ENCODE measurements at places on chromosomes 12 and 14.

GRCh38 chr14:54577977-54578376, 11.0 kb downstream of the SAMD4A start:
- DNase-seq: no peak

- no peak for DNase-seq
Observed at GRCh38 chr14:83556065-83556464, 1973.9 kb upstream of the FLRT2 start.

DNA sequence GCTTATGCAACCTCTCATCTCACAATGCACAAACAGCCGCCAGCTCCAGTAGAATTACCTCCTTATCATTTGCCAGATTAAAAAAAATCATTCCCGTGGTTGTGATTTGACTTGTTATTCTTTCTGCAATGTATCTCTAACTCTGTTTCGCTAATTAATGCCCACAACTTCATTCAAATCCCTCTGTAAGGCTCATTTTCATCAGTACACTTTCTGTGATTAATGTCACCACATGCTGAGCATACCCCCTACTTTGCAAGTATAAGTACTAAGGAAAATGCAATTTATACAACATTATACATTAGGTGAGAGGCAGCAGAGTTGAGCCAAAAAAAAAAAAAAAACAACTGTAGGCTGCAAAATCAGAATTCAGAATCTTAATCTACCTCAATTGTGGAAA, 166.0 kb downstream of the FSCB start:
- no peak for DNase-seq

GRCh38 chr14:61889914-61890351, 127.7 kb downstream of the SNAPC1 start:
- DNase-seq: peak; percentile 23

DNA sequence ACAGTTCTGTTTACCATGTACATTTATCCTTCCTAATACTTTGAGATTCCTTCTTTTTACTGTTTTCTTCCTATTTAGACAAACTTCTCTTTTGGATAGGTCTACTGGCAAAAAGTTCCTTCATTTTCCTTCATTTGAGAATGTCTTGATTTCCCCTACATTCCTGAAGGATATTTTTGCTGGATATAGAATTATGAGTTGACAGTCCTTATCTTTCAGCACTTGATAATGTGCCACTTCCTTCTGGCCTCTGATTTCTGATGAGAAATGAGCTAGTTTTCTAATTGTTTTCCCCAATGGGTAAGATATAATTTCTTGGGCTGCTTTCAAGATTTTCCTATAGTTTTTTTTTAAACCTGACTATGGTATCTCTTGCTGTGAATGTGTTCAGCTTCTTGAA, 75.6 kb downstream of the CEP83 start:
- DNase-seq: no peak

- no peak for DNase-seq
Observed at GRCh38 chr12:11840366-11840765, 190.9 kb downstream of the ETV6 start.

DNA sequence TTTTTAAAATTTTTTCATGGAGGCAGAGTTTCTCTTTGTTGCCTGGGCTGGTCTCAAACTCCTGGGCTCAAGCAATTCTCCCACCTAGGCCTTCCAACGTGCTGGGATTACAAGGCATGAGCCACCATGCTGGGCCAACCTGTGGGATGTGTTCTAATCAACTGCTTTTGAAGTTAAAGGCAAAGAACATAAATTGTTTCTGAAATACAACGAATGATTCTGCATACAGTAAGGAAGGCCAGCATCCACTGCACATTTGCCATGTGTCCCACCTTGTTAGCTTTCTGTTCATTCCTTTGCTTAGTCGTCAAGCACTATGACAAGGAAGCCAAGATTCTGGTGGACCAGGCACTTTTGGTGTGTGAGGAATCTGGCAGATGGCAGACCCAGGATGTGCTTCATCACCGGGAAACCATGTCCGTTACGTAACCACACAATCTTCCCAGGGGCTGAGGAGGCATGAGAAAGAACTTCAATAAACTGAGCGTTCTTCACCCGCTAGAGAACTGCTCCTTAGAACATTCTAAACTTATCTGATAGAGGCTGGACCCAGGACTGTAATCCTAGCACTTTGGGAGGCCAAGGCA, 24.5 kb downstream of the MOK start:
- DNase-seq: no peak

- DNase-seq: no peak
Observed at GRCh38 chr12:54394281-54394719, 9.8 kb upstream of the ZNF385A start.

- DNase-seq: no peak
Observed at GRCh38 chr12:97185567-97185966, 277.0 kb upstream of the RMST start.

All from stimulated activated CD4-positive, alpha-beta T cell treated with anti-CD3 and anti-CD28 coated beads, TNF-alpha, amount 100 ng/mL, for 48 hours (primary cell).